Activated CD4-positive, alpha-beta T cell treated with anti-CD3 and anti-CD28 coated beads for 36 hours (primary cell): ENCODE measurements at places on chromosomes 5 and 9. TPM values are rescaled to one million over a fixed set of nuclear protein-coding genes. Genes with fewer than 3 reads are reported as not detected.

- no peak for DNase-seq
- no peaks in the 10 kb centered on the region for H3K4me1 ChIP-seq
- no peaks in the 10 kb centered on the region for H3K36me3 ChIP-seq
- no peaks in the 10 kb centered on the region for H3K27me3 ChIP-seq
Observed at GRCh38 chr5:124239572-124239971, 506.9 kb downstream of the ZNF608 start.

DNA sequence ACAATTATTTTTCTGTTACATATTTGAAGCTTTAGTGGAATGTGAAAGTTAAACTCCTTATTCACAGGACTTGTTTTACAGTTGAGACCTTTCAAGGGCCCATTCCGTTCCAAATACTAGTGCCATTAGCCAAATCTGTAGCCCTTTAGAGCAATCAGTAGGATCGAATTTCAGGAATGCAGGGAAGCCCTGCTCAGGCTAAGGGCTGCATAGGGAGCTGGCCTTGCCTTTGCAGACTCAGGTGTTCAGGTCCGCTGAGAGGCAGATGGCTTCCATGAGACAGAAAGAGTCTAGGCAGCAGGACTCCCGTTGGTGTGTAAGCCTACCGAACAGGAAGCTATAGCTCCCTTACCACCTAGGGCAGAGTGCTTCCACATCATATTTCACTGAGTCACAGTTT is 150.1 kb upstream of the SLC27A6 start:
- no peak for DNase-seq
- H3K4me1 ChIP-seq: no peaks in the 10 kb centered on the region
- H3K36me3 ChIP-seq: no peaks in the 10 kb centered on the region
- H3K27me3 ChIP-seq: no peaks in the 10 kb centered on the region
- no peak overlapping the region for H3K4me3 ChIP-seq

DNA sequence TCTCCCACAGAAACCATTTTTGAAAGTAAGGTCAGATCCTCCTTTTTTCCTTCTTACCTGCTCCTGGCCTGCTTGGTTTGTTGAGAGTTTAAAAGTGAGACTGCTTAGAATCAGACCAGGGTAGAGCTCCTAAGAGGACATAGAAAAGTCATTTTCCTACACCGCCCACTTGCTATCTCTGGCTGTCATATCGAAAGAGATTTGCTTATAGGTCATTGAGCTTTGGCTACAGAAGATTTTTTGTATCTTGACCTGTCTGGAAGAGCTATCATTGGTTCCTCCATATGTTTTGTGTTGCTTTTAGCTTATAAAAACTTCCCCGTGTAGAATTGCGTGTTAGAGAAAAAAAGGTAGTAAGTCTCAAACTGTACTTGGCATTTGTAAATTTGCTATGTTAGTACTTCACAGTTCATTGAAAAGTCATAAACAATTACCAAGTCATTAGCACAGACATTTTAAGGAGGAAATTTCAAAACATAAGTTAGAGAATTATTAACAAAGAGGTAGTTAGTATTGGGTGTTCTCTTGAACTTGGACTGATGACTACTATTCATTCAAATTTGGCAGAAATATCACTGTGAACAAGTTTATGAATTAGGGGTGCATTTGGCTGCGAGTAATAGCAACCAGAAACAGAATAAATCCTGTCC is 96.6 kb downstream of the MAN2A1 start:
- no peak for DNase-seq
- H3K27me3 ChIP-seq: no peaks in the 10 kb centered on the region
- no peak overlapping the region for H3K27ac ChIP-seq

DNA sequence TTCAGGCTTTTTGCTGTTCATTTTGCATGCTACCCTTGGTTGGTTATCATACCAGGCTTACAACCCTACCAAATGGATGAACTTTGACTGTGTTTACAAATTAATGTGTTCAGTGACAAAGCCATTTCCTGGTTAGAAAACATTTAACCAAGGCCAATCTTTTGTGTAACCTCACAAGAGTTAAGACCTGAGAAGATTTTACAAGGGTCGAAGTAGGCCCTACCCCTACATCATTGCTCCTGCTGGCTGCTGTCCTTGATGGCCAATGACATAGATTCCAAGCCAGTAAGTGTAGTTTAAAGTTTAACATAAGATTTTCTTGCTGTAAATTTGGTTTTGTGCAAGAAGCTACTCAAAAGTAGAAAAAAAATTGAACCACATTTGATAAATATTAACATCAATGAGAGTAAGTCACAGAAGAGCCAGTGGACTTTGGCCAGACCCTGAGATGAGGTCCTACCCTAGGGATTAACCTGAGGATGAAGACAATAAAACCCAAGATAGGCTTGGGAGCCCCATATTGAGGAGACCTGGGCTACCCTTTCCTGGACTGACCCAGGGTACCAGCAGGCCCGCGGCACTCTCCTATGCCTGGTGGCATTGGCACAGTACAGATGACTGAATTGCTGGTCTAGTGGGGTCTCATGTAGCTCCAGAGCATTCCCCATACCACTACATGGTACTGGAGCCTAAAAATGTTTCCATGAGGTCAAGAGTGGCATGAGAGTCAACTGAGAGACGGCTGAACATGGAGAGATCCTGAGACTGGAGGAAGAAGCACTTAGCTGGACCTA is 8.3 kb downstream of the C1QTNF3 start:
- no peak overlapping the region for H3K27ac ChIP-seq
- no peaks in the 10 kb centered on the region for H3K4me1 ChIP-seq
- H3K36me3 ChIP-seq: peaks cover 4% of the 10 kb centered on the region
- H3K27me3 ChIP-seq: no peaks in the 10 kb centered on the region
- no peak overlapping the region for H3K4me3 ChIP-seq

Gene PCDHGA2
- total RNA-seq: not detected

Gene FBXL7
- total RNA-seq: not detected
